ENCODE measurements at places on chromosomes 4 and X. TPM values are rescaled to one million over a fixed set of nuclear protein-coding genes. Genes with fewer than 3 reads are reported as not detected.

Gene ADH1A
- not detected for total RNA-seq

Gene BGN
- total RNA-seq, result 479 TPM

Gene CLNK
- total RNA-seq, result not detected

Gene C4orf36
- not detected for total RNA-seq

Gene NPY1R
- total RNA-seq, result not detected

Gene GPR119
- not detected for total RNA-seq
